Mammary microvascular endothelial cell (primary cell): ENCODE measurements at places on chromosomes 1 and 21. TPM values are rescaled to one million over a fixed set of nuclear protein-coding genes. Genes with fewer than 3 reads are reported as not detected.

ARMH1 gene
- not detected in 2 replicates for total RNA-seq

OLIG2 gene
- total RNA-seq: not detected in 2 replicates

SLC5A9 gene
- not detected in 2 replicates for total RNA-seq

IL19 gene
- total RNA-seq: not detected in 2 replicates

SPATA21 gene
- total RNA-seq: not detected in 2 replicates

PM20D1 gene
- total RNA-seq: not detected in 2 replicates

GPR61 gene
- not detected in 2 replicates for total RNA-seq

FGR gene
- total RNA-seq: 0.13 and 0.44 TPM in 2 replicates

LYST gene
- 3.6 and 7.6 TPM in 2 replicates for total RNA-seq

DENND2D gene
- total RNA-seq: 0.20 and 0.73 TPM in 2 replicates

RIPPLY3 gene
- 0.05 TPM in 1 of 2 replicates, not detected in the other for total RNA-seq

HSD3B2 gene
- total RNA-seq: not detected in 2 replicates

F11R gene
- 67.0 and 77.2 TPM in 2 replicates for total RNA-seq

PLEKHM2 gene
- total RNA-seq: 37.1 and 37.4 TPM in 2 replicates

YTHDF2 gene
- total RNA-seq: 63.7 and 72.8 TPM in 2 replicates

ZNF683 gene
- not detected in 2 replicates for total RNA-seq

PAPPA2 gene
- 0.05 and 0.13 TPM in 2 replicates for total RNA-seq

GJA9 gene
- not detected in 2 replicates for total RNA-seq

SPRR5 gene
- not detected in 2 replicates for total RNA-seq

PCP4 gene
- not detected in 2 replicates for total RNA-seq

TCHHL1 gene
- total RNA-seq: not detected in 2 replicates

FAM163A gene
- total RNA-seq: 0.30 and 0.47 TPM in 2 replicates

OR2L5 gene
- not detected in 2 replicates for total RNA-seq

BEST4 gene
- not detected in 2 replicates for total RNA-seq

TBX15 gene
- 0.20 and 0.49 TPM in 2 replicates for total RNA-seq

UBXN10 gene
- total RNA-seq: 0.07 and 0.39 TPM in 2 replicates

PAX7 gene
- not detected in 2 replicates for total RNA-seq

MFAP2 gene
- total RNA-seq: 36.8 and 40.6 TPM in 2 replicates

SLC30A1 gene
- 13.8 and 15.9 TPM in 2 replicates for total RNA-seq

C1orf141 gene
- not detected in 2 replicates for total RNA-seq

RXFP4 gene
- not detected in 2 replicates for total RNA-seq

POLR3C gene
- total RNA-seq: 31.8 and 33.6 TPM in 2 replicates
